Activated T-helper 1 cell treated with anti-CD3 and anti-CD28 coated beads, Interleukin-2, amount 50 U/mL, for 16 hours (primary cell): ENCODE measurements at places on chromosomes 7 and 10.

DNA sequence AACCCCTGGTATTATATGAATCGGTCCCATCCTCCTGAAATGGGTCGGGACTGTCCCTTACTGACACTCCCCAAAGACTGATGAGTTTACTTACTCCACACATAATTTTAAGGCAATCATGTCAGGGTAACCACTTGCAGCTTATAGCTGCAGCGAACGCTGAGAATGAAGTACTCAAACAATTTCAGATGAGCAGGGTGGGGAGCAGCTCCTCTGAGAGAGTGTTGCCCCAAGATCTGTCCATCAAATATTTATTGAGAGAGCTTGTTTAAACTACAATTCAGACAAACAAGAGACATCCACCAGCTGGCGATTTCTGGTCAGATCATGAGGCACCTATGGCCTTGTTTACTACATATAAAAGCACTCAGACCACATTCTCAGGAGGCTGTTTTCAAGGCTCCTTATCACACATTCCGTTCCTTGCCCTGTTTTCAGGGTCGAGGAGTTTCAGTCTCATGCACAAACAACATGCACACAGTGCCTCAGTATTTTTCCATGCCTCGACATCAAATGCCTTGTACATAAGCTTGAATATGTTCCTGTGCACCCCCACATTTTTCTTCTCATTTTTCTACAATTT lies 80.1 kb downstream of the THSD7A start:
- no peak for DNase-seq

- DNase-seq: no peak
Measured at GRCh38 chr7:131080754-131081153, 246.9 kb upstream of the MKLN1 start.

DNA sequence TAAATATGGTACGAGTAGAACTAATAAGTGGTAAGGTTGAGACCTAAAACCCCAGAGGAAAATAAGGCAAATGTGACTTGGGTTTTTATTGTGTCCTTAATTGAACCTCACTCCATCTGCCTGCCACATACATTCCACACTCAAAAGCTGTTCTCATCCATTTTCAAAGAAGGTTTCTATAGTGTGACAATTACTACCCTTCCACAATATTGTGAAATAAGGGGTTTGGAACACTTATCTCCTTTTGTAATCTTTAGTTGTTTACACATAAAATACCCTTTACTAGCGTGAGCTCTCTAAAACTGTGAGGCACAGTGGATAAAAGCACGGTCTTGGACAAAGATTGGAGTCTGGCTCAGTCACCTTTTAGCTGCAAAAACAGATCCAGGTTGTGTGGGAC lies 166.6 kb downstream of the THSD7A start:
- DNase-seq: no peak

DNA sequence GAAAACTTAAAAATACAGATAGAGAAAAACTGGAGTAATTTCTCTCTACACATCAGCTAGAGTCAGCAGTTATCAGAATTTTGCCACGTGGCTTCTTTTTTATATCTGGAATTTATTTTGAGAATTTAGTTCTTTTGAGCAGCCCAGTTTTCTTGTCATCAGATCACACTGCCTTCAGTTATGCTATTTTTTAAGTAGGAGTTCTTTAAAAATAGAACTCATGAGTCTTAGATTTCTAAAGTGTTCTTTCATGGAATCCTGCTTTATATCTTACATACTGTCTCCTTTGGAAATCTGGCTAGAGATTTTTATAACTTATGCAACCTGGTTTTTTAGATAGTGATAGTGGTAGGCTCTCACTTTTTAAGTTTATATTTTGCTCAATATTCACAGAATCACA lies 24.2 kb downstream of the AGR2 start:
- DNase-seq: no peak

- DNase-seq: no peak
Measured at GRCh38 chr7:17932770-17933169, 7.5 kb downstream of the SNX13 start.

- DNase-seq: no peak
Measured at GRCh38 chr10:16950656-16951601, 133.7 kb upstream of the RSU1 start.
